ENCODE measurements at places on chromosomes 11 and 22.

DNA sequence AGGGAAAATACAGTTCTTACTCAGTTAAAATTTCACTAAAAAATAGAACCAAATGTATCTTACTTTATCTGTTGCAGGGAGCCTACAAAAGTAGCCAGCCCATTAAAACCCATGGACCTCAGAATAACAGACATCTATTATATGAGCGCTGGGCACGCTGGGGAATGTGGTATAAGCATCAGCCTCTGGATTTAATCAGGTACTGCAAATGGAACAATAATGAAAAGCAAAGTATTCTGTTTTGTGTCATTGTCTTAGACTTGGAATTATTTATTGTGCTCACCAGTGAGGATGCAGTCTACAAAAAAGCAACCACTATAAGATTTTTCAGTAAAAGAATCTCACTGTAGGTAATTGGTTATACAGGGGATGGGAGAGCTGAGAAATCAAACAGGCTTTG, 30.2 kb downstream of the MUC15 start:
- no peak for DNase-seq

DNA sequence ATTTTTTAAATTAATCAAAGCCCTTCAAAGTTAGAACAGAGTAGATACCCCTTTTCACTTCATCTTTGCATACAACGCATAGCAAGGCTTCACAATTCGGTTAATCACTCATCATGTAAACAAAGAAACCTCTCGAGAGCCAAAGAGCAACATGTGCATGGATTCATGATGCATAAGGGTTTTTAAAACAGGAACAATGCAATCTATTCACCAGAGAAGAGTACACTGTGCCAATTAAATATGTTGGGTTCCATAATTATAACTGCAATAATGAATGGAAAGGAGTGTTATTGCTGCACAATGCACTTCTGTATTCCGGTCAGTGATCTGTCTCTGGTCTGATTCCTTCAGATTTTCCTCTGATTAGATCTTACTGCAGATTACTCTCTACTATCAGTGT, 45.3 kb downstream of the CADM1 start:
- DNase-seq: no peak

- no peak for DNase-seq
These were observed 53.0 kb downstream of the RELT start for GRCh38 chr11:73429121-73429750.

DNA sequence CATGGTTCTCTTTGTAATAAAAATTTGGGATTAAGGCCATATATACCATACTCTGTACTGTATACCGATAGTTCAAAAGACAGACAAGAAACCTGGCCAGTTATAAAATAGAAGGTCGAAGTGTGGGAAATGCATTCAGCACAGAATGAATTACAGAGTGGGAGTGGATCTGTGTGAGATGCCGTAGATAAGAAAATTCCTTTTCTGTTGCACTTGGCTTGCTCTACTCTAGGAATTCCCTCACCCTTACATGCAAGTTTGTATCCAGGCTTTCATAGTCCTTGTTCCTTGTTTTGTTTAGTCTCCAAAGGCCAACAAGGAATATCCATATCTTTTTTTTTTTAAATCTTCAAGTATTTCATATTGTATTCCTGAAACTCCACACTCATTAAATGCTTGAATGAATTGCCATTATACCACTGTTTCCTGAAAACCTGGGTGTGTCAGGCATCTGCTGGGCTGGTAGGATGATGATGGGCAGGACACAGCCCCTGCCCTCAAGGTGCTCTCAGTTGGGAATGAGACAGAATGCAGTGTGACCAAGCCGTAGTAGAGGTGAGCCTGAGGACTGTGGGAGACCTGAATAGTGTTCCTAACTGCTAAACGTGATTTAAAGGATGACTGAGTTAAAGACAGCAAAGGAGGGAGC, 53.5 kb downstream of the TEAD1 start:
- DNase-seq: no peak

DNA sequence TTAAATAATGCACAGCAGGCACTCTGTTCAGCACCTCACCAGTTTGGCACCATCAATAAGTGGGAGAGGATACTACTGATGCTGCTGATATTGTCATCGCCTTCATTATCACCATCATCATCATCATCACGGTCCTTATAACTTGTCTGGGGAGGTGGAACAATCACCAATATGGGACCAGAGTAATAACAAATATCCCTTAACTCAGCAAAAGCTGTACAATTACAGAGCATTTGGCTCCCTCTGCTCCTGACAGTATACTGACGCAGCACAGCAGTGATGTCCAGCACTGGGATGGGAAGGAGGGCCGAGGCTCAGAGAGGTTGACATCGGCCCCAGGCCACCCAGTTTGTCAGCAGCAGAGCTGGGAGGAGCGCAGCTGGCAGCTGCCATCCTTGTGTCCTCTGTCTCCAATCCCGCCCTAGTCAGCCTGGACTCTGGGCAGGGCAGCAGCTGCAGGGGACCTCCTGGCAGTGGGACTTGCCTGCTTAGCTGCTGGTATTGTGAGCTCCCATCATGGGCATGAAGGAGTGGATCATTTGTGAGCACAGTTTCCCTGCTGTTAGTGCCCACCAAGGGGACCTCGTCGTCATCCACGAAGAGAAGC, 90.0 kb downstream of the DHCR7 start:
- no peak for DNase-seq

DNA sequence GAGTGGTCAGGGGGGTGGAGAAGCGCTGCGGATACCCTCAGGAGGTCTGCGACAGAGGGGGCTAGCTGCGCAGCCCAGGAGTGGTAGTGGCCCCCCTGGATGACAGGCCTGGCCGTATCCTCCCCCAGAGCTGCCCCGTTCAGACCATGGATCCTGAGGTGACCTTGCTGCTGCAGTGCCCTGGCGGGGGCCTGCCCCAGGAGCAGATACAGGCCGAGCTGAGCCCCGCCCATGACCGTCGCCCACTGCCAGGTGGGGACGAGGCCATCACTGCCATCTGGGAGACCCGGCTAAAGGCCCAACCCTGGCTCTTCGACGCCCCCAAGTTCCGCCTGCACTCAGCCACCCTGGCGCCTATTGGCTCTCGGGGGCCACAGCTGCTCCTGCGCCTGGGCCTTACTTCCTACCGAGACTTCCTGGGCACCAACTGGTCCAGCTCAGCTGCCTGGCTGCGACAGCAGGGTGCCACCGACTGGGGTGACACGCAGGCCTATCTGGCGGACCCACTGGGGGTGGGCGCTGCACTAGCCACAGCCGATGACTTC, 505 bp downstream of the NUDT22 start:
- peak; percentile 78 for DNase-seq

- no peak for DNase-seq
These were observed 99.4 kb upstream of the MTMR2 start for GRCh38 chr11:96023275-96023674.

- DNase-seq: no peak
These were observed 39.5 kb downstream of the ELFN2 start for GRCh38 chr22:37387793-37388192.

DNA sequence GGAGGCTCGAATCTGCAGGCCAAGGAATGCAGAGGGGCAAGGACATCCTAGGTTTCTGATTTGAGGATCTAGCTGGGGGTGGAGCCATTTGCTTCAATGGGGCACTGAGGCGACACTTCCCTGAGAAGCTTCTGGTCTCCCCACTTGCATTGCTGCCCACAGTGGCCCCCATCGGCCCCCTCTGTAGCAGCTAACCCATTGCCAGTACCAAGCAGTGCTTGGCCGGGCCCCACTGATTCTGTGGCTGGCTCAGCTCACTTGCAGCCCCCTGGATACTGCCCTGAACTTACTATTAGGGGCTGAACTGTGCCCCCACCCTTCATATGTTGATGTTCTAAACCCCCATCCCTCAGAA, 42.9 kb upstream of the SHISAL1 start:
- no peak for DNase-seq

GRCh38 chr22:26912655-26913345, 255.4 kb downstream of the MIAT start:
- no peak for DNase-seq

- peak; percentile 58 for DNase-seq
These were observed 17.7 kb downstream of the ELFN2 start for GRCh38 chr22:37409459-37410050.

GRCh38 chr22:36443198-36443770, 38.2 kb downstream of the TXN2 start:
- DNase-seq: peak; percentile 45

GRCh38 chr11:1636291-1636950, 6.8 kb downstream of the KRTAP5-5 start:
- DNase-seq: no peak

GRCh38 chr11:120611581-120611980, 100.0 kb downstream of the GRIK4 start:
- DNase-seq: no peak

- DNase-seq: peak; percentile 86
These were observed 67.0 kb downstream of the IGLL5 start for GRCh38 chr22:22954656-22955055.

DNA sequence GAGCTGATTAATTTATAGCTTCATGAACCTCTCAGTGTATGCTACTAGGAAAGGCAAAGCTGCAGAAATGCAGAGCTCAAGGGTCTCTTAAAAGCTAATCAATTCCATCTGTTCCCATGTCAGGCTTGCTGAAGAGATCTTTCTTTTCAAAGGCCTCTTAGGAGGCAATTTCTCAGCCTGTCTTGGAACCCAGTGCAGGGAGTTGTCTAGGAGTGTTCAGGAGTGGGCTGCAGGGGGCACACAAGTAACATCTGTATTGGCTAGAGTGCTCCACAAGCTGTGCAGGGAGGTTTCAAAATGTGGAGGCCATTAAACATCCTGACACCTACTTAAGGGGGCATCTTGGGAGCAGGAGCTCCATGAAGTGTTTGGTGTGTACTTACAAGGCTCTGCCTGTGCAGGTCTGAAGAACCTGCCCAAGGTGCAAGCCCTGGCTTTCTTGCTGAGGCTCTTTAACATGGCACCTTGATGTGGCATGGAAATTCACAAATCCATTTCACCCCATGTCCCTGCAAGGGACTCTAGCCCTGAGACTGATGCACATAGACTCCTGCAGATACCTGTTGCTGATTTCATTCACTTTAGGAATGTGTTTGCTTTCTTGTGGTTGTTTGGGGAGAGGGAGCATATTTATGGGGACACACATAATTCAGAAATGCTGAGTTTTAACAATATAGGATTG, 134.7 kb downstream of the ME3 start:
- DNase-seq: no peak

GRCh38 chr11:69986440-69986787, 91.7 kb upstream of the ANO1 start:
- DNase-seq: no peak

DNA sequence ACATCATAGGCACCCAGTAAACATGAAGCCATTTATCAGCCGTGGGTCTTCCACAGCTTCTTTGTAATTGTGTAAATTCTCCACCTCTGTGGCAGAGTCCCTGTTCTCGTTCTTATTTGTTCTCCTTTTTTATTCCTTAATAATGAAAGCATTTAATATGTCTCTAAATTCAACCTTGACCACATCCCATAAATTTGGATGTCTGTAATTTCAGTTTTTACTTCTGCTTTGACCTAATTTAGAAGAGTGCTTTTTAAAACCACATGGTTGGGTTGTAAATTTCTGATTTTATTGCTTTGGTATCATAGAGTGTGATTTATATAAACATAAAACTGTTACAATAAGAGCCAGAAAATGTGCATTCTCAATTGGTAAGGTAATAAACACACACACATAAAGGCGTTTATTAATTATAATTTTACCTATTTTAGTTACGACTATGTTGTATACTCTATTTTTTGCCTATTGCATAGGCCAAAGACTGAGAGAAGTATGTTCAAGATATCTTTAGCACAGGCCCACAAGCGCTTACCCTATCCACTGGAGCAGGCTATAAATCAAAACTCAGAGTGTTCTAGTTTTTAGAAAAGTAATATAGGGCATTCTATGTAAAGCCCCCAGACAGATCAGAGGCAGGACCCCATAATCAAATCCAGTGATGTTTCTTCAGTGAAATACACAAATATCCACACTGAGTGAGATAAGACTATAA, 58.0 kb upstream of the CCND1 start:
- DNase-seq: no peak

DNA sequence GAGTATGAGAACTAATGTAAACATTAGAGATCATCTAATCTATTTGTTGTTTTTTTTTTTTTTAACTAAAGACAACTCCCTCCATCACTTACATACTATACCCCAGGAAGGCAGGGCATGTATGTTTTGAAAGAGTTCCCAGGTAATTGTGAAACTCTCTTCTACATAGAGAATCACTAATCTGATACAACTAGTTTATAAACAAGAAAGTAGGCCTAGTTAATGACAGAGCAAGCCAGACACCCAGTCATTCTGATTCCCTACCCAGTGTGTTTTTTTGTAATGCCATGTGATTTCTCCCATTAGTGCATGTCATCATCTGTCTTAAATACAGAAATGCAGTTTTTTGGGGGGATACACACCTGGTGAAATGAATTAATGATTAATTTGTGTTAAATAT, 120.9 kb downstream of the C11orf65 start:
- no peak for DNase-seq

- no peak for DNase-seq
These were observed 28.2 kb downstream of the OR6Q1 start for GRCh38 chr11:58059007-58059350.

DNA sequence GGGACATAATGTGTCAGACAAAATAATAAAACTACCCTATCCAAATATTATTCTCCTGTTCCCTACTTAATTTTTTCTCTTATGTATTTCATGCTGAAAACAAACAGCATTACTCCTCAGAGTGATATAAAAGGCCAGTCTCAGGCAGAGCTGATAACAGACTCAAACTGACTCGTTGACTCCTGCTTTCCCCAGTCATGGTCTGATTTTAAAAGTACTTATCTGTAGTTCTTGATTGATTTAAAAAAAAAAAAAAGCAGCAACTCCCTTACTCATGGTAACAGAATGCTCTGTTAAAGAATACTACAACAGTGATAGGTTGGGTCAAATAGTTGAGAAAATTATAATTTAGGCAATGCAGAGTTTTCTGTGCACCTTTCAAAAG, 90.3 kb upstream of the BARX2 start:
- no peak for DNase-seq

DNA sequence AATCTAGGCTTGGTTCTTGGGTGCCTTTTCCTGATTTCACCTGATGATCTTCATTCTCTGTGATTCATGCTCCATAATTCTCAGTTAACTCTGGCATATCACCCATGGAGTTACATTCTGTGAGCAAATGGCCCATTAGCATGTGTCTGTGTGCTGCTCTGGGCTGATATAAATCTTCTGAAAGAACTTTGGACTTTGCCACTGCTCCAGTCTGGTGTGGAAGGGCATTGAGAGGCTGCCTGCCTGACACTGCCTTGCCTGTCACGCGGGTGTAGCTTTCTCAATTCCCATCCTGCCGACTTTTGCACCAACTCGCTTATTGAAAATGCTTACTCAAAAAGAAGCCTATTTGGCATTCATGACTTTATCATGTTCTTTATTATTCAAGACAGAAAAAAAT, 42.2 kb downstream of the FAT3 start:
- no peak for DNase-seq
